ENCODE measurements at places on chromosomes 4 and X. TPM values are rescaled to one million over a fixed set of nuclear protein-coding genes. Genes with fewer than 3 reads are reported as not detected.

CCKAR gene
- not detected for total RNA-seq

NHS gene
- 7.3 TPM for total RNA-seq

PLP1 gene
- total RNA-seq, result not detected

BTK gene
- 1.3 TPM for total RNA-seq

- DNase-seq, result no peak
- no peak overlapping the region for H3K27ac ChIP-seq
- no peaks in the 10 kb centered on the region for H3K36me3 ChIP-seq
- H3K4me1 ChIP-seq, result peaks cover 21% of the 10 kb centered on the region
- no peak overlapping the region for H3K4me3 ChIP-seq
Measured at GRCh38 chrX:153993978-153994377, 21.4 kb downstream of the TMEM187 start.

DNA sequence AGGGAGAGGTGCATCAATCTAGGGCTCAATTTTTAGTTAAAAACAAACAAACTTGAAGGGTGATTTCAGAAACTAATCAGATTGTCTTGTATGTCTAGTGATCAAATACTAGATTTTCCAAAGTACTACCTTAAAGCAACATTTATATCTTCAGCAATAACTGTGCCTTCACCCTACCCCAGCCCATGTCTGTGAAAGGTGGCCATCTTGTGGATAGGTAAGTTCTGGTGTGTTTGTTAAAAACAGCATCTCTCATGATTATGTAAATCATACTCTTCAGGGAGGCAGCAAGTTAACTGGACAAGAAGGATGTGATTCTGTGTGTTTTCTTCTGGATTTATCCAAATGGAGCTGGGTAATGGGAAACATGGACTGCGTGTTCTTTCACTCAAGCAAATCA, 81.4 kb upstream of the ACSL1 start:
- peaks cover 1% of the 10 kb centered on the region for H3K27me3 ChIP-seq
- H3K4me1 ChIP-seq, result no peaks in the 10 kb centered on the region
- H3K36me3 ChIP-seq, result no peaks in the 10 kb centered on the region
- H3K27ac ChIP-seq, result no peak overlapping the region
- no peak for DNase-seq
- no peak overlapping the region for H3K4me3 ChIP-seq

DNA sequence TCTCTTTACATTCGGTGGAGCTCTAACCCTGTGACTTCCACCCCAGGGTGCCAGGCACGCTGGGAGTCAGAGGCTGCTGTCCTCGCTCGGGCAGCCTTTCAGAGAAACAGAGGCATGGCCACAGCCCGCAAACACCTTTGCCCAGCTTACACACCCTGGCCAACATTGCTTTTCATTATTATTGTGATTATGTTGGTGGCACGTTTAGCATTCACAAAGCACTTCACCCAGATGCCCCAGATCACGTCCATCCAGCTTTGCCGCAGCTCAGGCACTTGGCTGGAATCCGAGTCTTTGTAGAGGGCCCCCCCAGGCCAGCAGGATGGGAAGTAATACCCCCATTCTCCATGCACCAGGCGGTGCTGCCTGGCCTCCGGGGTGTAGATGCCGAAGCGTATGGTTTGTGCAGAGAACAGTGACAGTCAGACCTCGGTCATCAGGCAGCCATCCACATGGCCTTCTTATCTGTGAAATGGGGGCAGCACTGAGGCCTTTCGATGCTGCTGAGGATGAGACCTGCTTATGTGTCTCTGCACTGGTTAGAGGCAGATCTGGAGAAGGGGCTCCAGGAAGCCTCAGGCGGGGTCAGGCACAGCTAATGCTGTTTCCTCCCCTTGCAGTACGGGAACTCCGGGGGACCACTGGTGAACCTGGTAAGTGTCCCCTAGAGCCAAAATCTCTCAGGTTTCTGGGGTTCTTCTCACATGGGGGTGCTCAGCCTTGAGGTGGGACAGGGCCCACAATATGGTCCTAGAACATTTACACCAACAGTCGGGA, 22.3 kb downstream of the HTRA3 start:
- H3K4me1 ChIP-seq, result no peaks in the 10 kb centered on the region
- H3K27ac ChIP-seq, result no peak overlapping the region
- no peaks in the 10 kb centered on the region for H3K27me3 ChIP-seq
- H3K4me3 ChIP-seq, result no peak overlapping the region
- H3K36me3 ChIP-seq, result no peaks in the 10 kb centered on the region

- no peaks in the 10 kb centered on the region for H3K27me3 ChIP-seq
- H3K4me1 ChIP-seq, result no peaks in the 10 kb centered on the region
- no peaks in the 10 kb centered on the region for H3K36me3 ChIP-seq
- no peak overlapping the region for H3K4me3 ChIP-seq
- DNase-seq, result no peak
- no peak overlapping the region for H3K27ac ChIP-seq
Measured at GRCh38 chr4:119977076-119977940, 89.3 kb downstream of the MAD2L1 start.

GRCh38 chr4:25448379-25449109, 71.5 kb downstream of the ANAPC4 start:
- H3K4me1 ChIP-seq, result peaks cover 6% of the 10 kb centered on the region
- no peaks in the 10 kb centered on the region for H3K27me3 ChIP-seq
- no peaks in the 10 kb centered on the region for H3K36me3 ChIP-seq
- no peak overlapping the region for H3K4me3 ChIP-seq
- no peak overlapping the region for H3K27ac ChIP-seq

DNA sequence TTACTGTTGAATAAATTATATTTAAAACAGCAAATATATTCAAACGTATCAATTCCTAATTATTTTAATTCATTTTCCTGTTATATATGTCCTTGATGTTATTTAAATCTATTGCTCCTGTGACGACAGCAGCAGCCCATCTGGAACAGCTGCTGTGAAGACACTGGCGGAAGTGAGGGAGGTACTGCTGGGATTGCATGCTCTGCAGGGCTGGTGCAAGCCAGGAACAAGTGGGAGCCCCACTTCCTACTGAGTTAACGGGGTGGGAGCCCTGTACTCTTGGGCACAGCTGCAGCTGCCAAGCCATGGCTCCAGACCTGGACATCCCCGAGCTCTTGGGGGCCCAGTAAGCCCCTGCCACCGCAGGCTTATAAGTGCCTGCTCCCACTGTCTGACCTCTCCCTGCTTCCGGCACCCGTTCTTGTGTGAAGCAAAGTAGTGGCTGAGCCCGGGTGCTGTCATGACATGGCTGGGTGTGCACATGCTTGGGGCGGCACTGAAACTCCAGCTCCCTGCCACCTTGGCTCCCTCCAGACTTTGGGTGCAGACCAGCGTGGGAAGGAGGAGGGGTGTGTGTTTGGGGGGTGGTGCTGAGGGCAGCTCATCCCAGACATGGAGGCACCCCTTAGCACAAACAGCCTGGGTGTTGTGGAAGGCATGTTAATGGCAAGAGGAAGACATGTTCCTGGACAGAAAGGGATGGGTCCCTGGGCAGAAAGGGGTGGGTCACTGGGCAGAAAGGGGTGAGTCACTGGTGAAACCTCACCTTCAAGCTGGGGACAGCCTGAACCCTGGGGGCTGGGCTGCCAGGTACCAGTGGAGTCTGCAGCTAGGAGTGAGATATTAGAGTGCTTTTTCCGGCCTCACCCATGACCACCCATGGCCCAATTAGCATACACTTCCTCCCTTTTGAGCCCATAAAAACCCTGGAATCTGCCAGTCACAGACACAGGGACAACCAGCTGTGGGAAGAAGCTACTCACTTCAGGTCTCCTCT, 1981.3 kb upstream of the IGFBP7 start:
- no peak overlapping the region for H3K27ac ChIP-seq
- H3K4me3 ChIP-seq, result no peak overlapping the region
- no peak for DNase-seq
- H3K36me3 ChIP-seq, result no peaks in the 10 kb centered on the region

DNA sequence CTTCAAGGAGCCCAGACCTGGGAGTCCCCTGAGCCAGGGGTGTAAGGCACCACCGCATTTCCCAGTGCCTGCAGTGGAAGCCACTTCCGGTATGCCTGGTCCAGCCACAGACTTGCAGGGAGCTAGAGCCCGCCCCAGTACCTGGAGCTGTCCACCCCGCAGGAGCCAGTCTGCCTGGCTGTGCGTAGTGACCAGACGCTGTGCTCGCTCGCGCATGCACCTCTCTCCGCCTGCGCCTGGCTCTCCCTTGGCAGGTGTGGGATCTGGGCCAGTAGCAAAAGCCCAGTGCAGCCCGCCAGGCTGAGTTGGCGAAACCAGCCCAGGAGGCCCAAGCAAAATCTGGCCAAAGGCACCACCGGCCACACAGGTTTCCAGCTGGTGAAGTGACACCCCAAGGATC, 973.7 kb upstream of the AGA start:
- no peaks in the 10 kb centered on the region for H3K36me3 ChIP-seq
- H3K4me1 ChIP-seq, result no peaks in the 10 kb centered on the region
- no peak overlapping the region for H3K27ac ChIP-seq
- H3K4me3 ChIP-seq, result no peak overlapping the region
- no peaks in the 10 kb centered on the region for H3K27me3 ChIP-seq

- DNase-seq, result no peak
- peaks cover 10% of the 10 kb centered on the region for H3K27me3 ChIP-seq
- no peak overlapping the region for H3K27ac ChIP-seq
- no peaks in the 10 kb centered on the region for H3K36me3 ChIP-seq
- no peak overlapping the region for H3K4me3 ChIP-seq
- H3K4me1 ChIP-seq, result no peaks in the 10 kb centered on the region
Measured at GRCh38 chr4:183858011-183858615, 47.0 kb upstream of the STOX2 start.

GRCh38 chrX:40011322-40012038, 86.3 kb downstream of the BCOR start:
- H3K27me3 ChIP-seq, result peaks cover 25% of the 10 kb centered on the region
- peak overlapping the region; percentile 61 for H3K27ac ChIP-seq
- peak; percentile 4 for DNase-seq
- H3K36me3 ChIP-seq, result no peaks in the 10 kb centered on the region
- H3K4me3 ChIP-seq, result peak overlapping the region; percentile 42

- H3K4me3 ChIP-seq, result no peak overlapping the region
- no peaks in the 10 kb centered on the region for H3K36me3 ChIP-seq
- H3K27me3 ChIP-seq, result peaks cover 6% of the 10 kb centered on the region
- peaks cover 2% of the 10 kb centered on the region for H3K4me1 ChIP-seq
Measured at GRCh38 chr4:37481547-37482122, 204.5 kb downstream of the RELL1 start.

DNA sequence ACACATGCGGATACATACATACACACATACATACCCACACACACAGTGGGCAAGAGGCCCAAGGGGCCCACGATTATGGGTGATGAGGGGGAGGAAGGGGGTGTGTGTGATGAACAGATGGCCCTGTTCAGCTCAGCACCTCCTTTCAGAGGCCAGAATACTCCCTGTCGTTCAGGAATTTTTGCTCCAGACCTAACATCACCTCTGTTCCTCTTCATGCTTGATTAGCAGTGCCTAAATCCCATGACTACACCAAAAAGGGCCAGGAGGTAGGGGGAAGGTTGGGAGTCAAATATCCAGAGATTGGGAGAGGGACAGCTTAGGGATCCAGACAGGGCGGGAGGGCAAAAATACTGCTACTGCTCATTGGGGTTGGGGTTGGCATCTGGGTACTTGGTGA, 42.7 kb downstream of the SMC1A start:
- H3K4me3 ChIP-seq, result no peak overlapping the region
- H3K27ac ChIP-seq, result no peak overlapping the region
- H3K27me3 ChIP-seq, result no peaks in the 10 kb centered on the region
- H3K36me3 ChIP-seq, result peaks cover 23% of the 10 kb centered on the region

DNA sequence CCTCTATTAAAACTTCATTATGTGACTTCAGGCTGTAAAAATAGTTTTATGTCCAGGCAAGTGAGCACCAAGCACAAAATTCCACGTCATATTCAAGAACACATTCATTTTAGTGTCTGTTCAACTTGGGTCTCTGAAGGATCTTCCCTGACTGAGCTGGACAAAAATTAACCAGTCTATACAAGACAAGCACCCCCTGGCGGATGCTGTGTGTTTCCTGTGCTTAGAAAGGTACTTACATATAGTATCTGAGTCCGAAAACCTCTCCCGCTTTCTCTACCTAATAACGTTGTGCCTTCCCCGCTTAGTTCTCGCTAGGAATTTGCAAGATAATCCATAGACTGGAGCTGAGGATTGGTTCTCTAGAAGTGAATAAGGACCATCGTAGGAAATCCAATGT, 2214.5 kb upstream of the TENM3 start:
- H3K27ac ChIP-seq, result no peak overlapping the region
- peak; percentile 33 for DNase-seq
- no peak overlapping the region for H3K4me3 ChIP-seq

- H3K27me3 ChIP-seq, result no peaks in the 10 kb centered on the region
- no peak overlapping the region for H3K27ac ChIP-seq
- H3K4me3 ChIP-seq, result no peak overlapping the region
- peaks cover 75% of the 10 kb centered on the region for H3K4me1 ChIP-seq
Measured at GRCh38 chrX:19702856-19703255, 184.5 kb downstream of the SH3KBP1 start.

DNA sequence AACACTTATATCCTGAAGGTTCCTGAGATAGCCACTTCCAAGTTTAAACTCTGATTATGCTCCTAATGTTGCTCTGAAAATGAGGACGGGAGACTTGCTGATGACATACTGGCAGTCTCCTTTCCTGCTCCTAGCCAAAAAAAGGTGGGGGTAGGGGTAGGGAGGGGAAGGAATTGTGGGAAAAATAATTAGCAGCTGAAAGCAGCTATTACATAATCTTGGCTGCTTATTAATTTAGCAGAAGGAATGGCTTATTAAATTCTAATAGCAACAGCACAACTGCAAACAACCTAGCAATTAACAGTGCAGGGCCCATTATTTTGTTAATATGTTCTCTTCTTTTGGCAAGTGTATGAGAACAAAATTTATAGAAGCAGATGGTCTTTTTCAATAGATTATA, 2.0 kb upstream of the AP1S2 start:
- peaks cover 10% of the 10 kb centered on the region for H3K4me1 ChIP-seq
- H3K36me3 ChIP-seq, result peaks cover 2% of the 10 kb centered on the region
- peak overlapping the region; percentile 47 for H3K4me3 ChIP-seq
- H3K27ac ChIP-seq, result peak overlapping the region; percentile 20

GRCh38 chr4:162959046-162959445, 207.6 kb downstream of the NAF1 start:
- no peaks in the 10 kb centered on the region for H3K27me3 ChIP-seq
- no peak for DNase-seq
- H3K4me1 ChIP-seq, result no peaks in the 10 kb centered on the region
- H3K4me3 ChIP-seq, result no peak overlapping the region

DNA sequence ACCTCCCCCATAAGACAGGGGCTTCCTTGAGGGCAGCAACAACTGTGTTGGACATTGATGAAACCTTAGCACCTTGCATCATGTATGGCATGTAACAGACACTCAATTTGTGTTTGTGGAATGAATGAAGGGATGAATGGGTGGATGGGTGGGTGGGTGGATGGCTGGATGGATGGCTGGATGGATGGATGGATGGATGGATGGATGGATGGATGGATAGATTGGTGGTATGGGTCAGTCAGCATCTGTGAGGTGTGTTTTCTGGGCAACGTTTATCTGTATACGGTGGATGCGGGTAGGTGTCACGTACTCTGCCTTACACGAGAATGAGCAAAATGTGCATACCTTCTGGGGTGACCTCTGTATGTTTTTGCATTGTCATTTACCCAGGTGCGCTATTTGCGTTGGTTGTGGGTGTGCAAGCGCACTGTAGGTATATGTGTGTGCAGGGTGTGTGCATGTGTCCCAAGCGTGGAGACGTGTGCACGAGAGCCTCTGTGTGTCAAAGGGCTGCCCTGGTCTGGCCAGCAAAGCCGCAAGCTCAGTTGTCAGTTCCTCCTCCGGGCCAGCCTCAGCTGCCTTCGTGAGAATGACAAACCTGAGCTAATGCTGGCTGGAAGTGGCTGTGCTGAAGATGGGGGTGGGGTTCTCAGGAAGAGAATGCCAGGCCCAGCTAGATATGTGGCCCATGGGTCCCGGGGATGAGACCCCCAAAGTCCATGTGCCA, 26.5 kb downstream of the ELF4 start:
- DNase-seq, result peak; percentile 30
- H3K27me3 ChIP-seq, result no peaks in the 10 kb centered on the region
- H3K4me1 ChIP-seq, result peaks cover 75% of the 10 kb centered on the region

Measured in activated CD8-positive, alpha-beta T cell treated with anti-CD3 and anti-CD28 coated beads for 36 hours (primary cell).